Stimulated activated CD8-positive, alpha-beta memory T cell treated with anti-CD3 and anti-CD28 coated beads, Interleukin-15, amount 100 ng/mL, for 24 hours (primary cell): ENCODE measurements at places on chromosomes 11 and 22.

GRCh38 chr11:116333001-116333535 lies 439.7 kb downstream of the BUD13 start:
- DNase-seq, result no peak

GRCh38 chr11:64585150-64585549 lies 5.9 kb upstream of the SLC22A12 start:
- DNase-seq, result no peak

DNA sequence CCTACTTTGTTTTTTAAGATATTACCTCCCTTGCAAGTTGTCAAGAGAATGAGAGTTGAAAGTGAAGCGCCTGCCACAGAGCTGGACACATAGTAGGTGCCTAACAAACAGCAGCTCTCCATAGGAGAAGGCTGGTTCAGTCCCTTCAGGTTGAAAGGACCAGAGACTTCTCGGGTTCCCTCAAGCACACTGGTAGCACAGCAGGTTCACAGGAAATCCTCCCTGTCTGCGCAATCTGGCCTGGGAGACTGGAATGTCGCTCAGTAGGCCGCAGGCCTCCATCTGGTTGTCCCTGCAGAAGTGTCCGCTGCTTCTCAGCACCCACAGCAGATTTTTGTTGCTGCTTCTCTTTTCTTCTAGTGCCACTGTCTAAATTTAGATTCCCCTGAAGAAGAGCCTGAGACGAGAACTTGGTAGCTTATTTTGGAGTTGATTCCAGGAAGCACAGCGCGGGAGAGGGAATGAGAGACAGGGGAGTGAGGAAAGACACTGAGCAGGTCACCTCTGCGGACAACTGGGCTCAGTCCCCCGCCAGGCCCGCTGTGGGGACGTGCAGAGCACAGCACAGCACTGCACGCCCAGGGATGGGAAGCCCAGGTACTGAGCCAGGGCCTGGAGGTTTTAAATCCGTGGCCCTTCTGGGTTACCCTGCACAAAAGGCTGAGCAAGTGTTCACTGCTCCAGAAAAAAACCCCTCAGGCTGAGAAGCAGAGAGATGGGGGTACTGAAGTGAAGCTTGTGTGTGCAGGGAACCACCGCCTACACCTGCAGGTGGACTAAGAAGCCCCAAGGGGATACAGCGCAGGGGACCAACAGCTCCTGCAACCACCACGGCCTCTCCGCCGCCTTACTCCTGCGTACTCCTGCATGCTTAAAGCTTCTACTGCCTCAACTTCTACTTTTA lies 31.6 kb downstream of the RBX1 start:
- no peak for DNase-seq

- no peak for DNase-seq
These were observed 18.3 kb upstream of the MICAL3 start for GRCh38 chr22:18042685-18043084.

- DNase-seq, result no peak
These were observed 47.7 kb upstream of the GAB2 start for GRCh38 chr11:78465169-78465942.

DNA sequence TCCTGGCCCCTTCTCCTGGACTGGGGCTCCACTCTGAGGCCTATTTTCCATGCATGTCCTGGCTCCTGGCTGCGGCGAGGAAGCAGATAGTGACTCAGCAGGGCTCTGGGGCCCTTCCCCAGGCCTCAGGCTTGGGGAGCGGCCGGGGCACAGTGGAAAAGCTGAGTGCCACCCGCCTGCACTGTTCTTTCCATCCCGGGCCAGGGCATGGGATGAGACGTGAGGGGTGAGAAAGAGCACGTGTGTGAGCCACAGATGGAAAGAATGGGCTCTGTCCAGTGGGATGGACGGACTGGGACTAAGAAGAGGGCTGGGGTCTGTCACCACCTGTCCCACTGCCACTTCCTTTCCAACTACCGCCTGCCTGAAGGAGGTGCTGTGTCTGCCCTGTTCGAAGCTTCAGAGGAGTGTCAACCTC lies 12.8 kb downstream of the SLC37A2 start:
- no peak for DNase-seq

- no peak for DNase-seq
These were observed 42.7 kb upstream of the FAM181B start for GRCh38 chr11:82776377-82776776.

GRCh38 chr11:36417154-36417553 lies 92.9 kb downstream of the TRAF6 start:
- no peak for DNase-seq

DNA sequence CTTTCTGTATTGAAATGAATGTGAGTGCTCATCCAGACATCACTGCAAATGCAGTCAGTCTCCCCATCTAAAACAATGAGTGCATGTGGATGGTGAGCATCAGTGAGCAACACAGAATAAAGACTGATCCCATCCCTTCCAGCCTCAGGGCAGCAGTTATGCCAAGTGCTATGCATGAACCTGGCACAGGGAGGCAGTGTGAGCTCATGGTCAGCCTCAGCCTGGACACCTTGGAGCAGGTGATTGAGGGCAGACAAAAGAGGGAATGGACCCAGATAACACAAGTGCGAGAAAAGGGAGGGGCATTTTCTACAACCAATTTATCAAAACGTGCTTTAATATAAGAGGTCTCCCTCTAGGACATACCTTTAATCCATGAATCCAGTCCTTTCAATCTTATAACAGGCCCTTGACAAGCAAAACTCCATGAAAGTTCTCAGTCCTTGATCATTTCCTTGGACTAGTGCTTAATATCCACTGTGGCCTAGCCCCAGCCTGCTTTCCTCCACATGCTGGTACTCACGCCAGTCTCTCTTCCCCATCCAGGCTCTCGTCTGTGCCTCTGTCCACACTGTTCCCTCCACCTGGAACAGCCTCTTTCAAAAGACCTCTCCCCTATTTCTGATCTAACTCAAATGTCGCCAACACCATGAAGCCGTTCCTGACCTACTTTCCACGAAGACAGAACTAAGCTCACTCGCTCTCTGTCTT lies 50.5 kb upstream of the LRRC55 start:
- DNase-seq, result no peak

- DNase-seq, result no peak
These were observed 486 bp downstream of the STIM1 start for GRCh38 chr11:3855808-3856491.

GRCh38 chr11:108901359-108901758 lies 236.5 kb downstream of the DDX10 start:
- no peak for DNase-seq

DNA sequence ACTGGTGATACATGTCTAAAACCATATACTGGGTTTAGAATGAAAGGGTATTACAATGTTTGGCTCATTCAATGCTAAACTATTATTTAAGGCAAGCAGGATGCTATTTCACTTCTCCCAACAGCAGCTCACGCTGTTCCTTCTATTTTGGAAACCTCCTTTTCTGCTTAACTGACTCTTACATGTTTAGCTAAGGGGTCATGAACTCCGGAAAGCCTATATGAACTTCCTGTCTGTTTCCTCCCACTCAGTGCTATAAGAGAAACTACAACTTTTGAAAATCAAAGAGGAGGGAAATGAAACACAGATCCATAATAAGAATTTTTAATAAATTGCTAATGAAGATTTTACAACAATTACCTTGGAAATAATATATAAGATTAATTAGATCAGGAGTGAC lies 30.9 kb downstream of the SLC36A4 start:
- no peak for DNase-seq

GRCh38 chr22:45310977-45311531 lies 1.3 kb downstream of the FAM118A start:
- DNase-seq, result no peak

DNA sequence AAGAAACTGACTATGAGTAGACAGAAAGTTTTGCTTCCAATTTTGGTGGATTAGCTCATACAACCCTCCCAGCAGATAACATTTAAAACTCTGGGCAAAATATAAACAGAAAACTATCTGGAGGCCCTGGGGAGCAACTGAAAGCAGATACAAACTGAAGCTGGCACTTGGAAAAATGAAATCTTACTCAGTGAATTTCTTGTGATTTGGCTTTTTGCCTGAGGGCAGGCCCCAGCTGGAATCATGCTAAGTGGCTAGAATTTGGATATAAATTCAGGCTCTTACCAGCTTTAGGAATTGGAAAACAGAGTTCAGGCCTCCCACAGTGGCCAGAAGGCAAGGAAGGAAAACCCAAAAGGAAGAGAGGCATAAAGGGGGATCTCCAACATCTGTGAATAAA lies 85.8 kb downstream of the EFCAB6 start:
- DNase-seq, result no peak

GRCh38 chr11:111736181-111736590 lies 30.0 kb downstream of the PPP2R1B start:
- no peak for DNase-seq

DNA sequence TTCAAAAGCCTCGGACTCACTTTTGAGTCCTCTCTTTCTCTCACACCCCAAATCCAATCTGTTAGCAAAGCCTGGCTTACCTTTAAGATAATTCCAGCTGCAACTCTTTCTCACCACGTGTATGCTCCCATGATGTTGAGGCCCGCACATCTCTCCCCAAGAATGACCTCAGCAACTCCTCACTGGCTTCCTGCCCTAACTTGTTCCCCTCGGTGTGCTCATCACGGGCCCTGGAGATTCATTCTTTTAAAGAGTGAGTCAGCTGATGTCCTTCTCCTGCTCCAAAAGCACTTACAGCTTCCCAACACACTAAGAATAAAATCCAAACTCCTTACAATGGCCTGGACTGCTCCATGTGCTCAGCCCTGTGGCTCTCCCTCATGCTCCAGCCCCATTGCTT lies 1041.3 kb downstream of the OPCML start:
- DNase-seq, result no peak

- no peak for DNase-seq
These were observed 18.0 kb downstream of the CELSR1 start for GRCh38 chr22:46519377-46519776.

DNA sequence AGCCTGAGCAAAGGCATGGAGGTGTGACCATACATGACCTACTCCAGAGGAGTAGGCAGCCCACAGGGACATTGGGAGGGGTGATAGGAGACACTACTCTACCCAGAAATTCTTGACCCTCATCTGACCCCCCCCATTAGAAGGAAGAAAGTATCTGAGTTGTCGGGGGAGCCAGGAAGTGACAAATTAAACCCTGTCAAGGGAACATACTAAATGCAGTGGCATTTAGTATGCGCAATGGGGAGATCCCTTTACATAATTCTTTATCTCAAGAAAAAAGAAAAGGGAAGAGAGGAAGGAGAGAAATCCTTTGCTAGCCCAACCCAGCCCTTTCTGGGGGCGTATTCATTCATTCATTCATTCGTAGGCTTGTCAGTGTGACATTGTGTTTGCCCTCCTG lies 58.8 kb downstream of the NAV2 start:
- no peak for DNase-seq

DNA sequence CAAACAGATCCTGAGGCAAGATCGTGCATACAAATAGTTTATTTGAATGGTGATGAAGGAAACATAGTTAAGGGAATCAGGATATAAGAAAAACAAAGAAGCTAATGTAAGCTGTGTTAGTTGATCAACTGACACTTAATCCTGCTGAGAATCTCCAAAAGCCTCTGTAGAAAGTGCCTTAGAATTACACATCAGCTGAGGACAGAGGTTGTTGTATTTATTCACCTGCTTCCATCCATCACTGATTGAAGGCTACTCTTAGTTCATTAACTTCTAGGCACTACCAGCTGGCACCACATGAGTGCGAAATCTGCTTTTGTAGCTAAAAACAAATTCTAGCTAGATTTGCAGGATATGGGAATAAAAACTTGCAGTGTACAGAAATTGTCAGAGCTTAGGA lies 1082.0 kb upstream of the CNTN5 start:
- no peak for DNase-seq

DNA sequence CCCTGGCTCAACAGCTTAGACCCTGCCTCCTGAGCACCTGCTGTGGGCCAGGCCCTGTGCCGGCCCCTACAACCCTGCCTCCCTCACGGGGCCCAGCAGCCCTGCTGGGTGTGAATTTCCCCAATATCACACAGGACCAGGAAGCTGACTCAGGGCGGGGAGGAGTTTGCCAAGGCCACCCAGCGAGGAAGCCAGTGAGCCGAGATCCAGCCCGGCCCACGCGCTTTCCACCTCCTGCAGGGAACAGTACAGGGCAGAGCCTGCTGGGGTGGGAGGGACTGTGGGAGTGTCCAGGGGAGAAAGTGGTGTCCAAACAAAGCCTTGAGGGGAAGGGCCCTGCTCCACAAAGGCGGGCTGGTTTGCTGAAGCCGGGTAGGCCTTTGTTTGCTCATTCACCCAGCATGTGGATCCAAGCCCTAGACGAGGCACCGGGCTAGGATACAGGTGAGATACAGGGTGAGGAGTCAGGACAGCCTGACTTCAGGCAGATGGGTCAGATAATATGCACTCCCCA lies 26.8 kb downstream of the RPL3 start:
- no peak for DNase-seq

- DNase-seq, result no peak
These were observed 11.0 kb upstream of the MOB2 start for GRCh38 chr11:1497600-1497999.

GRCh38 chr11:64101461-64101860 lies 64.5 kb downstream of the MACROD1 start:
- no peak for DNase-seq

DNA sequence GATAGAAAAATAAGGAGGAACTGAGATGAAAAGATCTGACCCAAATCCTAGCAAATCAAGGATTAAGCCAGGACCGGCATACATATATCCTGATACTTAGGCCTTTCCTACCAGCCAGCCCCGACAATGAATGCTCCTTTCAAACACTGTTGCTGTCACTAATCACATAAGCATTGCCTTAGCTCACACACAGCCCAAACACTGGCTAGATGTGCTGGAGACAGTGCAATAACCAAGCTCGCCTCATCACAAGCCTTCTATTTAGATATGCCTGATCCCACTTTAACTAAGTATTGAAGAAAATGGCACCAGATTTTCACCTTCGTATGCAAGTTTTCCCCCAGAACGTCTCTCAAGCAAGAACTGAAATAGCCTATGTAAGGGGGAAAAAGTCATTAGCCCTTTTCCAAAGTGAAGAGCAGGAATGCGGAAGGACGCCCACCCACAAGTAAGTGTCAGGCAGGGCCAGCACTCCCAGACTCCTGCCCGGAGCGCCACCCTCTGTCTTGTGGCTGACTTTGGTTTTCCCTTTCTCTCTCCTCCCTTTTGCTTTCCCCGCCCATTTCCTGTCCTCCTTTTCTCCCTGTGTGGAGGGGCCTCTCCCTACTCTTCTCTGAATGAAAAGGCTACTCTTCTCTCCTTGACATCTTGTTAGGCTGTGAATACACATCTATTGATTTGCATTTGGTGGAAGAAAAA lies 8.9 kb upstream of the OPCML start:
- DNase-seq, result no peak

GRCh38 chr22:23495614-23496444 lies 84.3 kb downstream of the IGLL1 start:
- no peak for DNase-seq

GRCh38 chr11:42571131-42571877 lies 740.5 kb upstream of the API5 start:
- DNase-seq, result no peak
